Iris pigment epithelial cell (primary cell): ENCODE measurements at places on chromosomes 13 and 19.

DNA sequence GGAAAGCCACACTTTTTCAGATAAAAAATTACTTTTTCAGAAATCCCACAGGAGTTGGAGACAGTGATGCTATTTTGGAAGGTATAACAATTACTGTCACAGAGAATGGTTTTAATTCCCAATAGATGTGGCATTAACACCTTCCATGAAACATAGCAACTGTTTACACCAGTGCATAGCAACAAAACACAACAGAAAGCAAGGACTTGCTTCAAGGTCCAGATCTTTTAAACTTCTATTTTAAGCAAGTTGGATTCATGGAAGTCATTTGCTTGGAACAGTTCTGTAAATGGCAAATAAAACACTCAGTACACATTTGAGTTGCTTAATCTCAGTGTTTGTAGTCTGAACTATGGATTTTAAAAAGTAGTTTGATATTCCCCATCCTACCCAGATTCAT is 385.9 kb upstream of the SPRY2 start:
- DNase-seq = no peak

GRCh38 chr13:60267498-60268202 is 103.9 kb upstream of the DIAPH3 start:
- peak; percentile 4 for DNase-seq

GRCh38 chr13:26605845-26606244 is 48.4 kb downstream of the WASF3 start:
- no peak for DNase-seq

GRCh38 chr13:50687545-50687944 is 155.9 kb downstream of the DLEU7 start:
- DNase-seq = no peak
